ENCODE measurements at places on chromosomes 1 and 21.

- DNase-seq, result no peak
Measured at GRCh38 chr1:181044449-181044966, 10.7 kb downstream of the MR1 start.

GRCh38 chr1:86277936-86278335 is 118.2 kb downstream of the ODF2L start:
- DNase-seq, result no peak

GRCh38 chr1:23546897-23547584 is 12.3 kb downstream of the ID3 start:
- DNase-seq, result no peak

- no peak for DNase-seq
Measured at GRCh38 chr1:24504560-24504959, 1.9 kb downstream of the RCAN3 start.

DNA sequence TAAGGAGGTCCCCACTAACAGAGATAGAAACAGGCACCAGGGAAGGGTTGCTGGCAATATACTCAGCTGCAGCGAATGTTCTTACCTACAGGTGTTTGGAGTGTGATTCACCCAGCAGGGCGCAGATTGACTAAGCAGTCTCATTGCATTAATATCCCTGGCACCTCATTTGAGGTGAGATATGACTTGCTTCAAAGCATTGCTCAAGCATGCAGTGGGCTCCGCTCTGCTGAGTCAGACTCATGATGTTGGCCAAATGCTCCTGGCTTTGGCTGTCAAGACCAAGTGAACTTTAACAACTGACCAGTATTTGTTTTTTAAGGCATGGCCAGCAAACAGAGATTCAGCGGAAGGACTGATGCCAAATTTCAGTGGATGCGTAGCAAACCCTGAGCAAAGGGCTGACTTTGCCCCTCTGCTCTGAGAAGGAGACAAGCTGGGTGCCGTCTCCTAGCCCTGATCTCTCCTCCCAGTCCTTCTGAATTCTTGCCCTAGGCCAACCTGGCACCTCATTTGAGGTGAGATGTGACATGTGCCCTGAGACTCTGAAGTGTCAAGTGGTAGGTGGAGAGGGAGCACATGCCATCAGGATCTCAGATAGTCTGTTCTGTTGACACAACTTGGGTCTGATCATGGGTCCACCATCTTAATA is 187.1 kb upstream of the COA6 start:
- no peak for DNase-seq

Data from right cardiac atrium (tissue), 5 donors.